Forelimb muscle (tissue), 1 donor: ENCODE measurements at places on chromosomes 16 and 17. TPM values are rescaled to one million over a fixed set of nuclear protein-coding genes. Genes with fewer than 3 reads are reported as not detected.

Gene AATK
- 10.7 TPM for polyA plus RNA-seq

Gene TSR3
- polyA plus RNA-seq, result 49.3 TPM

Gene CXCL16
- 5.1 TPM for polyA plus RNA-seq

Gene KCNJ18
- polyA plus RNA-seq, result not detected

Gene SLC35G6
- 0.15 TPM for polyA plus RNA-seq

Gene CIBAR2
- not detected for polyA plus RNA-seq

Gene LIG3
- polyA plus RNA-seq, result 20.8 TPM

Gene HOXB5
- polyA plus RNA-seq, result 0.81 TPM

Gene GABARAP
- polyA plus RNA-seq, result 246 TPM

Gene BRIP1
- polyA plus RNA-seq, result 3.8 TPM

GRCh38 chr17:17910060-17910459 is 62.1 kb downstream of the TOM1L2 start:
- no peak for DNase-seq

- DNase-seq, result no peak
Observed at GRCh38 chr16:11204513-11205047, 51.4 kb downstream of the SOCS1 start.

DNA sequence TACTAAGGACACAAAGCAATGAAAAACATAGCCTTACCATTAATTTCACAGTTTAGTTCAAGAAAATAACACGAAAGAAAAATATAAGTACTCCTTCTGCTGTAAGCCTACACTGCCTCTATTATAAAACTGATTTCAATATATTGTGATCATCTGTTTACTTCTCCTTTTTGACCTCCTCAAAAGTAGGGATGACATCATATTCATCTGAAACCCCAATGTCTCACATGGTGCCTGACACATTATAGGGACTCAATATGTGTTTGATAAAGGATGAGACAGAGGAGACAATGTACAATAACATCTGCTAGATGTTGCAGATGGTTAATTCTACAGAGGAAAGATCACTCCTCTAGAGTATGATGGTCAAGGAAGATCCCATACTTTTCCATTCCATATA is 118.4 kb upstream of the NOG start:
- DNase-seq, result no peak

DNA sequence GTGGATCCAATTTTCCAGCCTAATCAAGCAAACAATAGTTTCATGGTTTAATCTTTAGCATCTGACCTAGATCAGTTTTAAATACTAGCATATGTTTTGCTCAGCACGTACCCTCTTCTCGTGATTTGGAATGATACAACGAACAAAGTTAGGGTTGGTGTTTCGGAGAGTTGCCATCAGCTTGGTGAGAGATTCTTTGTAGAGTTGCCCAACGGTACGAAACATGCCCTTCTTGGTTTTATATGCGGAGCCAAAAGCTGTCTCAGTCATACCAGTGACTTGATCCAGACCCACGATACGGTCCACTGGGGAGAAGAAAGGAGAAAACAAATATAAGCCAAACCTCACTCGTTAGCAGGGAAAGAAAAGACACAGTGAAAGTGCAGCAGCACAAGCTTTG is 85.3 kb downstream of the NDEL1 start:
- no peak for DNase-seq

DNA sequence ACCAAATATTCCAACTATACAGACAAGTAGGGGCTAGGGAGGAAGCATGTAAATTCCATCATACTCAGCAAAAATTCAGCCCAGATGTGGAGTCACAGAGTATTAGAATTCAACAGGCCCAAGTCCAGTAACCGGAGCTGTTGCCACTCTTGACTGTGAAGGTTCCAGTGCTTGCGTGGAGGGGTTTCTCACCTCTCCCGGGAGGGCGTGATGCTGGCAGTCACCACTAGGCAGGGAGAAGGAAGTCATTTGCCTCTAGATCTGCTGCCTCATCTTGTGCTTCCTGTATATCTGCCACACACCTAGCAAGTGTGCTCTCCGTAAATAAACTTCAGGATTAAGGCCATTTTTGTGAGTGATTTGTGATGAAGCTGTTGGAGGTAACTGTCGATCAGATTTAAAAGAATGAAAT is 1.0 kb upstream of the CKLF start:
- no peak for DNase-seq

GRCh38 chr17:10652984-10653659 is 4.0 kb downstream of the MYH3 start:
- DNase-seq, result no peak

- no peak for DNase-seq
Observed at GRCh38 chr16:59290718-59291117, 556.6 kb upstream of the GOT2 start.

DNA sequence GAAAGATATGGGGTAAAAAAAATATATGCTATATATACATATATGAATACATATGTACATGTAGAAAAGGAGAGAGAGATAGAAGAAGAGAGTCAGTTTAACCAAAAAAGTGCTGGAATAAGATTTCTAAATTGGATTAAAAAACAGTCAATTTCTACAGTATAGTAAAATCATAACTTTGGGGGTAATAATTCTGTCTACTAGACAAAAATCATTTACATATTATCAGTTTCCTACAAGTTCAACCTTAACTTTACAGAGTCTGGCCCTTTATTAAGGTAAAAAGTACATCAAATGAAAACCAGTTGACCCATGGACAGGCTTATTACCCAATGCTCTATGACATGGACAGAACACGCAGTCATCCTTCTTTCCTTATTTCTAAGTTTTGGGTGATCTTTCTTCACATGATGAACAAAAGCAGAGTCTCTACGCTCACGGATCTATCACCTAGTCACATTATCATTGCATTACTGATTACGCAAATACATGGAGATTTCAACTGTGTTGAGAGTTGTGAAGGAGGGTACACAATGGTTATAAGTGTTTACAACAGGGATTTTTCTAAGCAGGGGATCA is 63.9 kb upstream of the SMIM36 start:
- DNase-seq, result no peak

- DNase-seq, result no peak
Observed at GRCh38 chr16:11587643-11588247, 1.0 kb upstream of the LITAF start.

DNA sequence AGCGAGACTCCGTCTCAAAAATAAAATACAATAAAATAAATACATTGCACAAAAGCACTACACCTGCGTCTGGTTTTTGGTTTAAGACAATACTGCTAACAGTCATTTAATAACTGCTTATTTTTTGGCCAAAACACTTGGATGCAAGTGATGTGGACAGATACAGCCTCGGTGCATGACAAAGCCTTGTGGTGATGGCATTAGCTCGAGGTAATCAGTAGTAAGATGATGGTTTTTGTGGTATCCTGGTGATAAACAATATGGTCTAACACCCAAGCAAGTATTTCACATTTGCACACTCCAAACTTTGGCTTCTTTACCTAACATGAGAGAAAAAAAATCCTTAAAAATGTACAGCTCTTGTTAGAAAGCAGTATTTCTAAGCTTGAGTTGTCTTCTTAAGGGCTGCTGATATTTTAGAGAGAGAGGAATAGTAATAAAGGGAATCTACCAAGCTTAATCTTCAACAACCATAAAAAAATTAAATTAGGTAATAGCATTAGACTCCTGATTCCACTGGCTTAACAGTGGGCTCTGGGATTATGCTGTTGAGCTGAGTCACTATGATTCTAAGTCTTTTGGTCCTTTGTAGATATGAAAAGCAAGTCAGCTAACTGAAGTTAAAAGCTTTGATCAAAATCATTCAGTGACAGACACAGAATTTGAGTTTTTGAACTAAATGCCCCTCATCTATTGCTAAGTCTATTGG is 111.1 kb downstream of the VPS53 start:
- no peak for DNase-seq

GRCh38 chr16:68985268-68985667 is 120.2 kb upstream of the HAS3 start:
- no peak for DNase-seq

GRCh38 chr16:24571096-24571495 is 31.7 kb downstream of the RBBP6 start:
- no peak for DNase-seq

DNA sequence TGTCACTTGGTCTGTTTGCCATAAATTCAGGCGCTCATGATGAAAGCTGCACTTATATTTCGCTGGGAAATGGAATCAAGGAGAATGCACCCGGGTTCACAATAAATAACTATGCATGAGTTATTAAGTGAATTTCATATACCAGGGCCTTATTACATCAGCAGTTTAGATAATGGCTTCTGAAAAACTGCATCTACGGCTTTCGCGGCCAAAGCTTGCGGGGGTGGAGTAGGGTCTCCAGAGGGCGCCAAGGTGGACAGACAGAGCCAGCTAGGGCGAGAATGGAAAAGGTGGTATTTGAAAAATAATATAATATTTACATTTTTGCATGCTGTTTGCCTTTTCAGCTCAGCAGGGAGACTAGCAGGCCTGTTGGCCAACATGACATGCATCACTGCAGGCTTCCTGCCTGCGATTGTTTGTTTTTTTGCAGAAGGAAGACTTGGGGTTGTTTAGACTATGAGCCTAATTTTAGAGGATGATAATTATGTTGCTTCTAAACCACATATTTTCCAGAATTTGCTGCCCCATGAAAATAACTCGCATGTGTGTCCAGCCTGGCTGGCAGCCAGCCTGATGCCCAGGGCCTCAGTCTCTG is 173.8 kb upstream of the IRX3 start:
- DNase-seq, result no peak

DNA sequence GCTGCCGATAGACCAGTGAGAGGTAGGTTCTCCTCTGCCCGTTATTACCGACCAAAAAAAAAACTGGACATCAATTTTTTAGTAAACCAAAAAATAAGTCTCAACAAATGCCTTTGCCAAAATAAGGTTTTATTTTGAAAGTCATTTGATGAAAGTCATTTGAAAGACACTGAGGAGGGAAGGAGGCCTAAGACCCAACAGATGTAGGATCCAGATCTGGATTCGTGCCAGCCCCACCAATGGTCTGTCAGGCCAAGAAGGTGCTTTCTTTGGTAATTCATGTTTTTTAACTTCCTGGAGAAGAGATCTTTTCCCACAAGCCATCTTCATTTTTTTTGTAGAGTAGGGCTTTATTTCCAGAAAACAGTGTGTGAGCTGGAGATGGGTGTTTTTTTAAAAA is 18.1 kb downstream of the NTAN1 start:
- DNase-seq, result no peak

DNA sequence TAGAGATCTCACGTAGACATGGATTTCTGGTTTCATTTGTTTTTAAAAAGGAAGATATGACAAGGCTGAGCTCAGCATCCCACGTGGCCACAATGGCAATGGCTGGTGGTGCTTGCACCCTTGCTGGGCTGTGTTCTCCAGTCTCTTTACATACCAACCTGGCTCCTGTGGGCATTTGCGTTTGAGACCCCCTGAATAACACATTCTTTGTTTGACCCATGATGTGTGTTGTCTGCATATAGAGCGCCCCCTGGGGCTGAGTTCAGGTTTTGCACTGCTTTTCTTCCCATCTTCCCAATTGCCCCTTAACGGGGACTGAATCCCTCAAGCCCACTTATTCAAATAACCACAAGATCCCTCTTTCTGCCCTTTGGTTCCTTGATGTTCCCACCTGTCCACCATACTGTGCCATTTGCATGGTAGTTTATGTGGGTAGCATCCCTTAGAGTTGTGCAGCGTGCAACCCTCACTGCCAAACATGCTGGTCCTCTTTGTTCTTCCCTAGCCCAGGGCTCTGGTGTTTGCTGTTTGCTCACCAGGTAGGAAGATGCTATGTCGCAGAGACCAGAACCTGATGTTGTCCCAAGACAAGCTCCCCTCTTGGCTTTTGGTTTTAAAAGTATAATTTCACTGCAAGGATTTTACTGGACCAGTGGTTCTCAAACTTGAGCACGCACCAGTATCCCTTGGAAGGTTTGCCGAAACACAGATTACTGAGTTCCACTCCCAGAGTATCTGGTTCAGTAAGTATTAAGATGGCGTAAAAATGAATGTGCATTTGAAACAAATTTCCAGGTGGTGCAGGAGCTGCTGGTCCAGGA is 38.5 kb upstream of the NKD1 start:
- no peak for DNase-seq

DNA sequence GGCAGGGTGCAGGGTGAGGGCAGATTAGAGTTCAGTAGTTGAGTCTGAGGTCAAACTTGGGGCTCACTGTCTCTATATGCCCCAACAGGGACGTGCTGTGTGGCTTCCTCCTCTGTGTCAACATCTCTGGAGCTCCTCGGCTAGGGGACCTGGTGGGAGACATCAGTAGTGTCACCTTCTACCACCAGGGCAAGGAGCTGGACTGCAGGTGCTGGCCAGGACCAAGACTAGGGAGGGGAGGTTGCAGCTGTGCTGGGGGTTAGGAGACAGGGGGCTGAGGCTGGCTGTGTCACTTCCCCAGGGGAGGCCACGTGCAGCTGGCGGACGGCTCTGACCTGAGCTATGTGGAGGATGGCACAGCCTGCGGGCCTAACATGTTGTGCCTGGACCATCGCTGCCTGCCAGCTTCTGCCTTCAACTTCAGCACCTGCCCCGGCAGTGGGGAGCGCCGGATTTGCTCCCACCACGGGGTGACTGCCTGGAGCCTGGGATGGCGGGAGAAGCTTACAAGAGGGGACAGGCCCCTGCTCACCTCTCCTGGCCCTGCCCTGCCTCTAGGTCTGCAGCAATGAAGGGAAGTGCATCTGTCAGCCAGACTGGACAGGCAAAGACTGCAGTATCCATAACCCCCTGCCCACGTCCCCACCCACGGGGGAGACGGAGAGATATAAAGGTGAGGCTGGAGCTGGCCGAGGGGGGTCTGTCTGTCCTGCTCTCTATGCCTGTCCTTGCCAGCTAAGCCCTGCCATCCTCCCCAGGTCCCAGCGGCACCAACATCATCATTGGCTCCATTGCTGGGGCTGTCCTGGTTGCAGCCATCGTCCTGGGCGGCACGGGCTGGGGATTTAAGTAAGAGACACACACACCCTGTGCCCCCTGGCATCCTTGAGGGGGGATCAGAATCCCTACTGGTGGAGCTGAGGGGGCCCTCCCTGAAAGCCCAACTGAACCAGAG is 18.9 kb downstream of the ADAM11 start:
- DNase-seq, result no peak

DNA sequence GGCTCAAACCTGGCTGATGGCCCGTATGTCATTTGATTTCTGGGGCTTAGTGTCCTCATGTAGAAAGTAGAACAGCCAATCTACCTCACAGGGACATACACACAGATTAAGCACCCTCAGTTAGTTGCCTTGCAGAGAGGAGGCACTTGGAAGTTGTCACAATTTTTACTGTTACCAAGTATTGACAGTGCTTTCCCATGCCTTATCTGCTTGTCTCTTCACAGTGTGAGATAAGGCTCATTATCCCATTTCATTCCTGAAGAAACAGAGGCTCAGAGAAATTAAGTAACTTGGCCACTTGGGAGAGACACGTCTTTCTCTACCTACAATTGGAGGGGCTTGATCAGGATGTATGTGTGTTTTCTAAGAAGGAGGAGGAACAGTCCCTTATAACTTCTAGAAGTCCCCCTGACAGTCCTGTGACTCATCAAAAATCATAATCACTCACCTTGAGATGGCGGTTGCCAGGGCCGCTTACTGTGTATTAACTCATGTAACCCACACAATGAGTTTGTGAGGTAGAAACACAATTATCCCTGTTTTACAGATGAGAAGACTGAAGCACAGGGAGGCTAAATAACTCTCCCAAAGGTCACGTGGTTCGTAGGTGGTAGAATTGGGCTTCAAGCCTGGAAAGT is 56.9 kb upstream of the LHX1 start:
- DNase-seq, result no peak

- DNase-seq, result no peak
Observed at GRCh38 chr16:79816081-79816497, 215.6 kb upstream of the MAF start.

- DNase-seq, result no peak
Observed at GRCh38 chr17:82269138-82269881, 4.2 kb downstream of the CSNK1D start.

- no peak for DNase-seq
Observed at GRCh38 chr16:15775209-15775608, 81.6 kb downstream of the MYH11 start.
